ENCODE measurements at places on chromosomes 12 and 14.

GRCh38 chr14:99118946-99119345, 153.1 kb downstream of the BCL11B start:
- no peak for DNase-seq

GRCh38 chr12:60863421-60863820, 1267.6 kb downstream of the SLC16A7 start:
- no peak for DNase-seq

GRCh38 chr14:22383515-22384166, 205.4 kb downstream of the DAD1 start:
- DNase-seq, result no peak

DNA sequence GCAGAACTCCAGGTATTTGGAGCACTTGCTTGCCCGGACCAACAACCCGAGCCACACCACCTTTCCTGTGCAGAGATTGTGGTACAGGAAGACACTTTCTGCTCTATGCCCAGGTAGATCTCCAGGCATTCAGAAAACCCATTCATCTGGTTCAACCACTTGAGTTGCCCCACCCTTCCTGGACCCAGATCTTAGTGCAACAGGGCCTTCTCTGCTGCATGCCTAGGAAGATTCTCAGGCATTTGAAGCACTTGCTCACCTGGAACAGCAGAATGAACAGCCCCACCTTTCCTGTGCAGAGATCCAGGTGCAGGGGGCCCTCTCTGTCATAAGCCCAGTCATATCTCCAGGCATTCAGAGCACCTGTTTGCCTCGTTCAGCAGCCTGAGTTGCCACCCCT, 412.8 kb upstream of the MGAT4C start:
- DNase-seq, result no peak

DNA sequence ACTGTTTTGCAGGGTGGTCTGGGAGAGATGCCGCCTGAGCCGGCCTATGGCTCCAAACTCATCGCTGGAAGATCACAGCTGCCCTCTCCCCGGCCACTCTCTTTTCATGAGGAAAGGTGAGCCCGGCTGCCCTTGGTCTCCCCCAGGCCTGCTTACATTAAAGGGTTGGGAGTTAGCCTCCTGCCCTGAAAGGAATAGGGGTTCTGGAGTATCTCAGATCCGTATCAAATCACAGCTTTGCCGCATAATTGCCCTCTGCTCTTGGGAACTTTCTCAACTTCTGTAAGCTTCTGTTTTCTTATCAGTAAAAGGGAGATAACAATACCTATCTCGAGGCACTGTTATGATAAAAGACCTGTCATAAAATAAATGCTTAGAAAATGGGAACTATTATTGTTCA, 17.6 kb downstream of the PHLDA1 start:
- no peak for DNase-seq

DNA sequence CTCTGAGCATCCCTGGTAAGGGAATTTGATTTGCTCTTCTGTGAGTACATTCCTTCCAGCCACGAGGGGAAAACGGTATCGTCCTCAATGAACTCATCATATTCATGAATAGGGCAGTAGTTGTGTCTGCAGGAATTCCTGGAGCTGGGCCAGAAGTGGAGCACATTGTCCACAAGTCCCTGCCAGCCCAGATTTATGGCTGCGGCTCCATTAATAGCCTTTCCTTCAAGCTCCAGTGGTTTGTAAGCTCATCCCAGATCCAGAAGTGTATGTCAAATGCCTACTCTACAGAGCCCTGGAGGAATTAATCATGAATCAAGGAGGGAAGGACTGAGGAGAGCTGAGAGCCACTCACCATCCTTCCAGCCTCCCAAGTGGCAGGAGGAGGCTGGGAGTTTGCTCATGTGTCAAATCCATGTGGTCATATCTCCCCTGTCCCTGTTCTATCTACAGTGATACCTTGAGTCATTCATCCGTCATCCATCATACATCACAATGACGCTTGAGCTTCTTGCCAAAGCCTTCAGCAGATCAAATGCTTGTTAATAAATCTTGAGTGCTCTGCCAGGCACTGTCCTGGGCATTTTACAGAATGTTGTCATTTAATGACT, 65.5 kb downstream of the SVOP start:
- DNase-seq, result no peak

DNA sequence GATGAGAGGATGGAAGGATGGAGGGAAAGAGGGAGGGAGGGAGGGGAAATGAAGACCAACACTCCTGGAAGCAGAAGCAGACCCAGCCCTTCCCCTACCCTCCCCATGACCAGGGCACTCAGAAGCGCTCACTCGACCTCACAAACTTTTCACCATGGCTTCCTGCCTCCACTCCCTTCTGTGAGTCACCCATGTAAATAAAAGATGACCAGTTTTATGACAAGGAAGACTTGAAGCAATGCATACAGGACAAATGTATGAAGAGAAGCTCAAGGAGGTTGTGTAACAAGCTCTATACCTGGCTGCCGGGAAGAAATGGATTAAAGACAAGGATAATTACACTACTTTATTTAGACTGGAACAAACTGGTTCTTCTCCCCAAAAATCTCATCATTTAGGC, 63.8 kb downstream of the CDC42BPB start:
- DNase-seq, result no peak

DNA sequence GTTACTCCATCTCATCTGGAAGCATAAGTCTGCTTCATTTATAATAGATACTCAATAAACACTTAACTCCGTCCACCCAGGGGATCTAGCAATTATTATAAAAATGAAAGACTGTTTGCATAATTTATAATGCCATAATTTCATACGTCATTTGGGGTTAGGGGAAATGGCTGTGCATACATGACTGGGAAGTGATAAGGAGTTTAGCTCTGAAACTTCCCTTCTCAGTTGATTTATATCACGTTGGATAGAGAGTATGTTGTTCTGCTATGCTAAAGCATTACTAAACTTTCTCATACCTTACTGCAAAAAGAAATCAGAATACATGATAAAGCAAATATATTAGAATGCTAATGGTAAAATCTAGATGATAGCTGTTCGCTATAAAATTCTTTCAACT, 90.4 kb upstream of the DYNC1H1 start:
- DNase-seq, result no peak

- no peak for DNase-seq
These were observed 10.8 kb upstream of the DGLUCY start for GRCh38 chr14:91103116-91103515.

DNA sequence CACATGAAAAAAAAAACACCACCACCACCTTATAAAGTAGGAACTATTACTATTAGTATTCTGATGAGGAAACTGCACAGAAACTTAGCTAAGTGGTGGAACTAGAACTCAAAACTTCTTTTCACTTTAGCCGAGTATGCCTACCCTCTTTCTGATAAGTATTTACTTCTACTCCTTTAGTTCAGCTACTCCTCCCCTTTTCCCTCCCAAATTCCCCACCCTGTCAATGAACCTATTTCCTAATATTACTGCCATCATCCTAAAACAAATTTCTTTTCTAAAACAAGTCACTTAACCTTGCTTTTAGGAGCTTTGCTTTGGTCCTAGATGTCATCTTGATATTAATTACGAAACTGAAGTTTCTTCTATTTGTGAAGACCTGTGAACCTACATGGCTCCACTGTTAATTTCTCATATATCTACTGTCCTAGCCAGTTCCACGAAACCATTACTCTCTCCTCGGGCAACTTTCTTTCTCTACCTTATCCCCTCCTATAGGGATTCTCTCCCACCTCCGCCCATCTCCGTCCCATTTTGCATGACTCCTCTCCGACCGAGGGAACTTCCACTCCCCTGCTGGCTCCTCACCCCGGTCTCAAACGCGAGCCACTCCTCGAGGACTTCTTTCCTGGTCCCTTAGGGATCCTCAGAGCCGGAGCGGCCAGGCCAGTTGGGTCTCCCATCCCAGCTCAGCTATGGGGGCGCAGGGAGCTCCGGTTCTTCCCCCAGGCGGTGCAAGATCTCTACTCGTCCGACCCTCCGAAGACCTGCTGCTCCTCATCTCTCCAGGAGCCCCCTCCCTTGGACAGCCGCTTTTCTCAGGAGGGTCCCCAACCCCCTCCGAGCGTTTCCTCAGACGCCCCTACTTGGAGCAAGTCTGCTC, 1.1 kb downstream of the NUMB start:
- DNase-seq, result peak; percentile 3

DNA sequence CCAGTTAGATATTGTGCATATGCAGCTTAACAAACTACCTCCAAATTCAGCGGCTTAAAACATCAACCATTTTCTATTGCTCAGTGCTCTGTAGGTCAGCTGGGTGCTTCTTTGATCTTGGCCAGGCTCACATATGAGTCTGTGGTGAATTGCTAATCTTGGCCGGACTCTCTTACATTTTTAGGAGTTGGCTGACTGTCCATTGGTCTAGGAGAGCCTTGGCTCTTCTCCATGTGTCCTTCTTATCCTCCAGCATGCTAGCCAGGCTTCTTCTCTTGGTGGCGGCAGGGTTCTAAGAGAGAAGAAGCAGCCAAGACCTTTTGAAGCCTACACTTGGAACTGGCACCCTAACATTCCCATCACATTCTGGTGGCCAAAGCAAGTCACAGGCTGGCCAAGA, 174.3 kb upstream of the PWP1 start:
- no peak for DNase-seq

- no peak for DNase-seq
These were observed 3.8 kb upstream of the TBX3 start for GRCh38 chr12:114687802-114688201.

DNA sequence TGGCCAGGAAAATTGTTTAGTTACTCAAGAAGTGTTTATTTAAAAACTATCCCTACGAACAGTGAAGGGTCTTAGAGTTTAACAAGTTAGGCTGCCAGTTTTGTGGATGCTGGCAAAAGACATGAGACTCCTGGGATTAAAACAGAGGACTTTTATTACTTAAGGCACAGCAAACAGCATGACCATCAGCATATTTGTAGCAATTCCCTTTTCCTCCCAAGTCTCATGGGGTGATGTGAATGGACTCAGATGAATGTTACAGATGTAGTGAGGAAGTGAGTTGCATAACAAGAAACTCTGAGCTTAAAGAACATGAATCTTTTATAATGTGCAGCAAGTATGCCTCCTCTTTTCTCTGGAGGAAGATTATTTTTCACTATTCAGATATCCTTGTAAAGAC, 695.8 kb downstream of the RPS29 start:
- no peak for DNase-seq

- DNase-seq, result no peak
These were observed 89.0 kb downstream of the SH2B3 start for GRCh38 chr12:111494676-111495075.

- DNase-seq, result no peak
These were observed 38.9 kb downstream of the NIN start for GRCh38 chr14:50792051-50792477.

DNA sequence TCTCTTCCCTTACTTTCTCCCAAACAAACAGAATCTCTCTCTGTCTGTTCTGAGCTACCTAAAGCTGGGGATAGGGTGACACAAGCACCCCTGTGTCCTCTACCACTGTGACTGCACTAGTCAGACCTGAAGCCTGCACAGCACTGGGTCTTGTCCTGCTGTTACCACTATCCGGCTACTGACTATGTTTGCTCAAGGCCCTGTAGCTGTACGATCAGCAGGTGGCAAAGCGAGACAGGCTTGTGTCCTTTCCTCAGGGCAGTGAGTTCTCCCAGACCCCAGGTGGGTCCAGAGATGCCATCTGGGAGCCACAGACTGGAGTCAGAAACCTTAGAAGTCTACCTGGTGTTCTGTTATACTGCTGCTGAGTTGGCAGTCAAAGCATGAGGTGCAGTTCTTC, 116.4 kb downstream of the NUBPL start:
- DNase-seq, result no peak

GRCh38 chr12:53495903-53496751, 3.1 kb downstream of the MAP3K12 start:
- no peak for DNase-seq

DNA sequence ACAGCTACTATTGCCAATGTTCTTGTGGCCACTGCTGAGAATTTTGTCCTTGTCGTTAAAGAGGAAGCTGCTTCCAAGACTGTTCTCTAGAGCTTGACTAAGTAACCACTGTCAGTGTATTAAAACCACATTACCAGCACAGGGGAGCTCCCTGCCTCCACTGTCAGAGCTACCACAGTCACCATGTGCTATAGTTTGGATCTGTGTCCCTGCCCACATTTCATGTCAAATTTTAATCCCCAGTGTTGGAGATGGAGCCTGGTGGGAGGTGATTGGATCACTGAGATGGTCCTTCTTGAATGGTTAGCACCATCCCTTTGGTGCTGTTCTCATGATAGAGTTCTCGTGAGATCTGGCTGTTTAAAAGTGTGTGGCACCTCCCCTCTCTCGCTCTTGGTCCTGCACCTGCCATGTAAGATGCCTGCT, 23.2 kb upstream of the RAP1B start:
- no peak for DNase-seq

- DNase-seq, result no peak
These were observed 57.2 kb upstream of the FICD start for GRCh38 chr12:108457734-108458361.

DNA sequence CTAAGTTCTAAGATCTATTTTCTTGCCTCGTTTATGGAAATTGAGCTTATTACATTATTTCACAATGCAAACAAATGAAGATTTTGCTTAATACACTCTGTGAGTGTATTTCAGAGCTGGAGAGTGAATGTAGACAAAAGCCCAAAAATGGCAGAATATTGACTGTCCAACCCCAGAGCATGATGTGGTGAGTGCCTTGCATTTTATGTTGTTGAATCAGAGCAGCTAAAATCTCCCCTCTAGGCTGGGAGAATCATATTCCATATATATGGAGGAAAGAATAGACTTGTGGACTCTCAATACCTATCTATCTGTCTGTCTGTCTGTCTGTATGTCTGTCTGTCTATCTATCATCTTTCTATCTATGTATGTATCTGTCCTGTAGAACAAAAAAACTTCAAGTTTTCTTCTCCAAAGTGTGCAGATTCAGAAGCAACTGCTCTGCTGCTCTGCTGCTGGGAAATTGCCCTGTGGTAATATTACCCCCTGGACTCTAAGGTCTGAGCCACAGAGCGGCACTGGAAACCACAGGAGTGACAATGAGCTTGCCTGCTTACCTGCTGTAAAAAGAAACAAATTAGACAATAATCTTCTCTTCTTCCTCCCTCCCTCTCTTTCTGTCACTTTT, 209.4 kb upstream of the PRICKLE1 start:
- no peak for DNase-seq

DNA sequence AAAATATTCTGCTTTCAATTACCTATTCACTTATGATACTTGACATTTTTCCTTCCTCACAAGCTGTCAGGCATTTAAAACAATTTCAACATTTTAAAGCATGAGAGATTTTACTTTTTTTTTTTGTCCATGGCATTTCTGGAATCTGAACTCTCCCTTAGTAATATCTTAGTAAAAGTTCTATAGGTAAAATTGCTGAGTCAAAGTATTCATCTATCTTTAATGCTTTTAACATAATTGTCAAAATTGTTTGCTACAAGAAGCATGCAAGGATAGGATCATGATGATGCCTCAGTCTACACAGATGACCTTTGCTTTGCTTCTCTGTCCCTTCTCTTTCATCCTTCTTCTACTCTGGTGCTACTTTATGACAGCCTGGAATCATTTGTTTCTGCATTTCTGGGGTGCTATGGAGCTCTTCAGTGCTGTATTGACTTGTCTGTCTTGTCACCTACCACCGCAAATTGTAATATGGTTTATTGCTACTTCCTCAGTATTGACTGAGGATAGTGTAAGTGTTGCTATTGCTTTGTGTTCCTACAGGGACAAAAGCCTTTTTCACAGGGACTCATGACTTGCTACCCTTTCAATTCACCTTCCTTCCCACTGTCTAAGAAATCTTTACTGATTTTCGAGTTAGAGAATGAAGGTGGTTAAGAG, 589.8 kb upstream of the ATP2B1 start:
- DNase-seq, result no peak
